ENCODE measurements at places on chromosomes 5 and 9.

DNA sequence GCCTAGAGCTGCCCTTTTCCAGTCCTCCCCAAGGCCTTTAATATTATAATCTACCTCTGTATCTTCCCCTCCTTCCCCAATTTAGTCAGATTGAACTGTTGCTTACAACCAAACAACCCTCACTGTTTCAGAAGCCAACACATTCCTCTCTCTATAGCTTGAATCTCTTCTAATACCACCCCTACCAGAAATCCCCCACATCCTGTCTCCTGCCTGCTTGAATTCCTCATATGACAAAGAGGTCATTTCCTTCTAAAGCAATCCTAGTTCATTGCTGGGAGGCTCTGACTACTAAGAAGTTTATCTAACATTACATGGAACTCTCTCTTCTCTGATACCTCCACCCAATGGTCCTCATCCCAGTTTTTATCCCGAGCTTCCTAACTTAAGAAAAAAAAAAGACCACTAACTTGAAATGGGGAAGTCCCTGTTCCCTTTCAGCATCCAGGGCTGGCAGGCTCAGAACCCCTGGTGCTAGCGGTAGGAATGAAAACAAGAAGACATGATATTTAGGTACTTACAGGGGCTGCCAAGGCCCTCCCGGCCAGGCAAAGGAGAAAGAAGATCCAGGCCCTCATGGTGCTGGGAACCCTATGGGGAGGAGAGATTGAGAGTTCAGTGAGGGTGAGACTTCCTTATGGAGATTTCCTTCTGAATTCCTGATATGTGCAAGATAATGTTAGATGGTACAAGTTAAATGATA is 11.0 kb downstream of the SPARC start:
- no peak for DNase-seq

DNA sequence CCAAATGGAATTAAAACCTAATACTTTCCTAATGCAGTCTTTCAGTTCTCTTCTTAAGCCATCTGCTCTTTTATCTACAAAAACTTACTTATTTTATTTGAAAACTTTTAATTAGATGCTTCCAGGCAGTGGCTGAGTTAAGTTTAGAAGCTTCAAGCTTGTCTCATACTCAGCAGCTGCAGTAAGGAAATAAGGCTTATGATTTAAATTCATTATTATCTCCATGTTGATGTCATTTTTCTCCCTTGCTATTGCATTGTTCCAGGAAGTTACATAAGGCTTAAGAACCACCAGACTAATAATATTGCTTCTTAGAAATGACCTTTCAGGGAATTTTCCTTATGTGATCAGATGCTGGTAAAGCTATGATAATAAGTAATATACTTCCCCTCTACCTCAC is 119.6 kb downstream of the PPP2R2B start:
- no peak for DNase-seq

DNA sequence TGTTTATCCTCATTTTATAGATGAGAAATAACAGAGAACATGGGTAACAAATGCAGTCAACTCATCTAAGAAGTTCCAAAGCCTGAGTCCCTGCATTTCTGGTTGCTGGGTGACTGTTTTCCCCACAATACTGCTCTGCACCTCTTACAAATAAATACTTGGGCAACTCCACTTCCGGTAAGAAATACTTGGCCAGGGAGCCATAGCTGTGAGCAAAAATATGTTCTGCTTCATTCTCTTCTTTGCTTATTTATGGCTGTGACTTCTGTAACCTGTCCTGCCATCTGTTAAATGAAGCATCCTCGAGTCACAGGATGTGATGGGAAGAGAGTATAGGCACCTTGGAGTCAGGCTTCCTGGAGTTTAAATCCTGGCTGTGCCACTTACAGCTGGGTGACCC is 49.9 kb downstream of the GDNF start:
- no peak for DNase-seq

- DNase-seq: peak; percentile 47
These were observed 107.7 kb downstream of the TENT4A start for GRCh38 chr5:6820851-6821479.

GRCh38 chr5:13955896-13956295 is 11.4 kb upstream of the DNAH5 start:
- DNase-seq: no peak

- no peak for DNase-seq
These were observed 56.1 kb downstream of the CHD1 start for GRCh38 chr5:98872674-98873073.

DNA sequence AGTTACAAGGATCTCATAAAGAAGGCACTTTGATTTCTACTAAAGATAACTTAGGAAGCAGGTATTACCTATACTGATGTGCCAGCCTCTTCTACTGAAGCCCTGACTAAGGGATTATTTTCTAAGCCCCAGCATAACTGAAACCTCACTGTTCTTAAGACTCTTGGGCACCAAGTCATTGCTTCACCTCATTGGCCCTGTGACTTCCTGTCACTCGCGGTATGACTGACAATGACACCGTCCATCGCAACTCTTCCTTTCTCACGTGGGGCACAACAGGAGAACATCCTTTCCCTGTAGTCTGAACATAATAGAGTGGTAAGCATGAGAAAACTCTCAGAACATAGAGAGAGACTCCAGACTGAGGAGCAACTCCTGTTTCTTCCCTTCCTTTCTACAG is 6.4 kb downstream of the OR2V2 start:
- DNase-seq: no peak

GRCh38 chr9:114484854-114485443 is 20.3 kb downstream of the WHRN start:
- no peak for DNase-seq

DNA sequence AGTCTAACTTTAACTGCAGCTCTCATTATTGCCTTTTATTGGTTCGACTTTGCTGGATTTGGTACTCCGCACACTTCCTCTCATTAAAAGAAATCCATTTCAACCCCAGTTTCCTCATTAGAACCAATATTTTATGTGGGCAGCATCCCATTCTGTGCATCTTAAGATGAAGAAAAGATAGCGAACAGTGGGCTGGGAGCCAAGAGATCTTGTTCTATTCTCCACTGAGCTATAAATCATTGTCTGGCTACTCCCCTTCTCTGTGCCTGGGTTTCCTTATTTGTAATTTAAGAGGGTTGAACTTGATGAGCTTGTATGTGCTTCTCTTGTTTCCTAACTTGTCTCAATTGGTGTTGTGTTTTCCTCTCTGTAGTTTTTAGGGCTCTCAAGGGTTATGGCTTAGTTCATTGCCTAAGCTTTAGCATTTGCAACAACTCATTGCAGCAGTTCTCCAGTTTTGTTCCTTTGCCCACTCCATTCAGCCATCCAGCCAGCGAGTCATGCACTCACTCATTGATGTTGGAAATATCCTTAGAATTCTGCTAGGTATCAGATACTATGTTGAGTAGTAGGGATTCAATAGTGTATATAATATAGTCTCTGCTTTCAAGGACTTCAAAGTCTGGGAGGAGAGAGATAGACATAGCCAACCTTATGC is 273.3 kb upstream of the TNC start:
- no peak for DNase-seq

DNA sequence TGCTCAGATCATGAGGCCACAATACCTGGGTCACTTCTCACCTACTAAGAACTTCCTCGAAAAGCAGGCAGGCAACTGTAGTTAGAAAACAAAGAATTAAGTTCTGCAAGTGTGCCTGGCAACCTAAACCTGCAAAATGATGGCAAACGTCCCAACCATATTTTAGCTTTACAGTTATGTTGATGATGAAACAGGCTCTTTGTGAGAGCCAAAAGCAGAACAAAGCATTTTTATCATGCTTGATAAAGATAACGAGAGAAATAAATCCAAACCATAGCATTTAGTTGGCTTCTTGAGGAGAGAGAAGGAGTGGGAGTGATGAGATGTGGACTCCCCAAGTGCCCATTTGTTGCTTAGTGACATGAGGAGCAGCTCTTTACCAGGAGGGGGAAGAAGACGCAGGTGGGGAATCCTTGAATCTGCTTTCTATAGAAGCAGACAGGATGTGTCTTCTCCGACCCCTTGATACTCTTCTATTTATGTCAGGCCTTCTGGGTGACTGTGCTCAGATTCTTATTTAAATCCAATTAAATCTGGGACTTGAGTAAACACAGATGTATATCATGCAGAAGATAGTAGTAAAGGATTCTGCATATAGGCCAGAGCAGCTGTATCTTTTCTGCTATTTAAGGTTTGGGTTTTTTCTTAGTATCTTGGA is 221.2 kb downstream of the TMEM167A start:
- DNase-seq: no peak

- no peak for DNase-seq
These were observed 2309.4 kb upstream of the ACO1 start for GRCh38 chr9:30075022-30075421.

DNA sequence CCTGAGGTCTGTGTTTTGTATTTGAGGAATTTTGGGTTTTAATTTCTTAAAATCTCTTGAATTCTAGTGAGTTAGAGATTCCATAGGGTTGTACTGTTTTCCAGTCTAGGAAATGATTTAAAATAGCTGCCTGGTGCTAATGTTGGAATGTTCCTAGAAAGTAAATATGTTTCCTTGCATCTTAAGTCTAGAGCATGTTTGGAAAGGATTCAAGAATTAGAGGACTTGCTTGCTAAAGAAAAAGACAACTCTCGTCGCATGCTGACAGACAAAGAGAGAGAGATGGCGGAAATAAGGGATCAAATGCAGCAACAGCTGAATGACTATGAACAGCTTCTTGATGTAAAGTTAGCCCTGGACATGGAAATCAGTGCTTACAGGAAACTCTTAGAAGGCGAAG is 41.8 kb downstream of the LMNB1 start:
- no peak for DNase-seq

GRCh38 chr5:179732918-179733771 is 523 bp downstream of the MAML1 start:
- no peak for DNase-seq

DNA sequence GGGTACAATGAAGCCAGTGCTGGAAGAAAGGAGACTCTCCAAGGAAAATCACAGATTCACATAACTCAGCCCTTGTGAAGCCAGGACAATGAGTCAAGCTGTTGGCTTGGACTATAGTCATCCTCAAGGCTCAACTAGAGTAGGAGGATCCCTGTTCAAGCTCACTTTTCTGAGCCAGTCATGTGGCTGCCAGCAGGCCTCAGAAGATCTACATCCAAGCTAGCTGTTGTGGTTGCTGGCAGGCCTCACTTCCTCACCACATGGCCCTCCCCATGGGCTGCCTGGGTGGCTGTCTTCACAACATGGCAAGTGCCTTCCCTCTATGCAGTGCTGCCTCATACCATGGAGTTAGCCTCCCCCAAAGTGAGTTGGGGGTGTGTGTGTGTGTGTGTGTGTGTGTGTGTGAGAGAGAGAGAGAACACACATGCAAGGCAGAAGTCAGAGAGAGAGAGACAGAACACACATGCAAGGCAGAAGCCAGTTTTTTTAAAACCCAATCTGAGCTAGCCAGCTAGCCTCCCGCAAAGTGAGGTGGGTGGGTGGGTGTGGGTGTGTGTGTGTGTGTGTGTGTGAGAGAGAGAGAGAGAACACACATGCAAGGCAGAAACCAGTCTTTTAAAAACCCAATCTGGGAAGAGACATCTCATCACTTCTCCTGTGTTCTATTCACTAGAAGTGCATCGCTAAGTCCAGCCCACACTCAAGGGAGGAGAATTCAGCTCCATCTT is 17.1 kb downstream of the SCAI start:
- no peak for DNase-seq

DNA sequence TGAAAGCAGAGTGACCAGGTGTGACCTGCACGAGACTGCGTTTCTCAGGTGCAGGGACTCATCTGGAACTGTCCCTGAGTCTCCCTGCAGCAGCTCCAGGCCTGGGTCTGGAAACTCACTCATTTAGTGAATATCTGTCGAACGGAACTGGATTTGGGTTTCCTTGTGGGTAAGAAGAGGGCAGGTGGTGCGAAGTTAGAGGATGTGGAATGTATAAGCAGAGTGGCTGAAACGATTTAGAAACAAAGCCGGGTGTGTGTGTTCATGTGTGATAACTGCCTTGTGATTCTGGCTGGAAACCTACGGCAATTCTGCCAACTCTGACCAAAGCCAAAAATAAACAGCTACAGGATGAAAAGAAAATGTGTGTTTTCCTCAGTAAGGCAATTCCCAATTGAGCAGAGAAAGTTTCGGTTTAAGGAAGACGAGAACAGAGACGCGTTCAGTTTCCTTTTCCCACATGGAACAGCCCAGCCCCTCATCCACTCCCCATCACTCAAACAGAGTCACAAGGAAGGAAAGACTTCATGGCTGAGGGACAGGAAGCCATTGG is 130.3 kb downstream of the NSG2 start:
- DNase-seq: no peak

- DNase-seq: no peak
These were observed 55.0 kb upstream of the C9orf72 start for GRCh38 chr9:27628311-27628710.

DNA sequence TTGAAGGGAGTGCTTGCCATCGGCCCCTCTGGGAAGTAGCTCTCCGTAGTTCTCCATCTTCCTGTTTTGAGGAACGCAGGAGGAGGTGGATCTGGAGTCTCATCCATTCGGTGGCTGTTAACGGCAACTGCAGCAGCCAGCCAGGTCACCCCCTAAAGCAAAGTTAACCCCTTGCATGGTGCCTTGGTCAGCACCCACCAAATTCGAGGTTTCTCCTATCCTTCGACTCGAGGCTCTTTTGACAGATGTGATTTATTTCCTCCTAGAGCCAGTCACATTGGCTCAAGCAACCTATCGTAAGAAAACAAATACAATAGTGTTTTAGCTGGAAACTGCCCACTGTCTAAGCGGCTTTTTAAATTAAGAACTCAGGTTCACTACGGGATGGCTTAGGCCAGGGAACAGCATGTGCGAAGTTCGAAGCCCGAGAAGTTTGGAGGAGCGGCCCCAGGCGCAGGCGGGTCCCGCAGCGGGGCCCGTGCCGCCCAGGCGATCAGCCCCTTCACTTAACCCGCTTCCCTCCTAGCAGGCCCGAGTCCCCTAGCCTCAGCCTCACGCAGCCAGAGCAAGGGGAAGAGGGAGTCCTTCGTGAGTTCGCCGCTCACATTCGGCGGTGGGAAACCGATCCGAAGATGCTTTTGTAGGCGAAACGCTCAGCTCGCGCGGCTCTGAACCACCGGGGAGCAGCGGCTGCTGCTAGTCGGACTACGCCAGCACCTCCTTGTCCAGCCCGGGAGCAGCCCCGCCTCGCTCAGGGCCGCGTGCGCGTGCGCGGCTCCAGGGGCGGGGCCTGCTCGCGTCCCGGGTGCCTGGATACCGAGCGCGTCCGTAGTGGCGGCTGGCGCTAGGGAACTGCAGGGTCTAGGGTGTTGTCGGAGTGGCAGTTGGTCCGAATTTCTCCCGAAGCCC is at the start of gene ROPN1L:
Gene ROPN1L, plus strand, starts transcription at position 797 of the 909 bp plus-strand sequence. CDS start 289 bp downstream, outside the sequence.
- peak; percentile 62 for DNase-seq

GRCh38 chr5:83099001-83099400 is 21.7 kb downstream of the XRCC4 start:
- no peak for DNase-seq

DNA sequence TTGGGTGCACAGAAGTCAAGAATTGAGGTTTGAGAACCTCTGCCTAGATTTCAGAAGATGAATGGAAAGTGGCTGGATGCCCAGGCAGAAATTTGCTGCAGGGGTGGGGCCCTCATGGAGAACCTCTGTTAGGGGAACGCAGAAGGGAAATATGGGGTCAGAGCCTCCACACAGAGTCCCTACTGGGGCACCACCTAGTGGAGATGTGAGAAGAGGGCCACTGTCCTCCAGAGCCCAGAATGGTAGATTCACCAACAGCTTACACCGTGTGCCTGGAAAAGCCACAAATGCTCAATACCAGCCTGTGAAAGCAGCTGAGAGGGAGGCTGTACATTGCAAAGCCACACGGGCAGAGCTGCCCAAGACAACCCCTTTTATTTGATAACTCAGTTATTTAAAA is 383.5 kb downstream of the TLE4 start:
- DNase-seq: no peak
